ENCODE measurements at places on chromosomes 13 and 19.

DNA sequence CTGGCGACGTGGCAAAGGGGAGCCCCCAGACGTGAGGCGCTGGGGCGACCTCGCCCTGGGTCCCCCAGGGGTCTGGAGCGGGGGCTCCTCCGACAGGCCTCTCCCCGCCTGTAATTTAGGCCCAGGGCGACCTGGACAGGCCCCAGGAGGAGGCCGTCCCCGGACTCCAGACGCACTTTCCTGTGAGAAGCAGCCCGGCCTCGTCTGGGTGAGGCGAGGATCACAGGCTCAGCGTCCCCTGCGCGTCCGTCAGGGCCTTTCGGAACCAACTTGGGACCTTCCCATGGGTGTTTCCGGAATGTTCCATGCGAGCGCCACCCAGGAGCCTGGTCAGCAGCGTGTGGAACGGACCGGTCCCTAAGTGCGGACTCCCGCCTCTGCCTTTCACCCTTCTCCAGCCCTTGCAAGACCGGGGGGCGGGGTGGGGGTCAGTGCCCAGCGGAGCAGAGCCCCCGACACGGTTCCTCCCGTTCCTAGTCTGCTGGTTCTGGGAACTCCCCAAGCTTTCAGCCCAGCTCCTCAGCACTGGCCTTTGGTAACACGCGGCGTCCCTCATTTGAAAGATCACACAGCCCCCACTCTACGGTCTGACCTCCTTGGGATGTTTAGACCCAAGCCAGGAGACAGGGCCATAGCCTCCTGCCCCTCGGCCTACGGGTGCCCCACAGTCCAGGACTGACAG is 1.1 kb upstream of the GRTP1 start:
- DNase-seq = no peak

- no peak for DNase-seq
Measured at GRCh38 chr13:39379118-39379517, 223.9 kb downstream of the LHFPL6 start.

DNA sequence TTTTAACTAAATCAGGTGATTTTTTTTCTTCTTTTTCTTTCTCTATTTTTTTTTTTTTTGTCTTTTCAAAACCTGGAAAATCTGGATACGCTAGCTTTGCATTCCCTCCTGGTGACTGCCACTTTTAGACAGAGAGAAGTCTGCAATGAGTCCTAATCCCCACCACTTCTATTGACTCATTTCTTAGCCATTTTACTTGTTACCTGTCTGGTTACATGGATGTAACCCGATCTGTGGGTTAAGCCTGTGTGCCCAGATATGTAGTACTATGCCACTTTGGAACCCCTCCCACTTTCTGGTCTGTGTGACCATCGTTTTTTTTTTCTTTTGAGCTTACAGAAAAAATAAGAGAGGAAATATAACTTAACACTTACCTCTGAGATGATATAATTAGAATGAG is 817.8 kb upstream of the PCDH9 start:
- no peak for DNase-seq

- peak; percentile 67 for DNase-seq
Measured at GRCh38 chr19:12792051-12792852, 966 bp downstream of the JUNB start.

- DNase-seq = no peak
Measured at GRCh38 chr19:5966215-5966614, 11.7 kb downstream of the RANBP3 start.

- peak; percentile 7 for DNase-seq
Measured at GRCh38 chr13:101941095-101941783, 460.6 kb downstream of the FGF14 start.

GRCh38 chr19:9014803-9015202 is 4.6 kb upstream of the MUC16 start:
- DNase-seq = no peak

DNA sequence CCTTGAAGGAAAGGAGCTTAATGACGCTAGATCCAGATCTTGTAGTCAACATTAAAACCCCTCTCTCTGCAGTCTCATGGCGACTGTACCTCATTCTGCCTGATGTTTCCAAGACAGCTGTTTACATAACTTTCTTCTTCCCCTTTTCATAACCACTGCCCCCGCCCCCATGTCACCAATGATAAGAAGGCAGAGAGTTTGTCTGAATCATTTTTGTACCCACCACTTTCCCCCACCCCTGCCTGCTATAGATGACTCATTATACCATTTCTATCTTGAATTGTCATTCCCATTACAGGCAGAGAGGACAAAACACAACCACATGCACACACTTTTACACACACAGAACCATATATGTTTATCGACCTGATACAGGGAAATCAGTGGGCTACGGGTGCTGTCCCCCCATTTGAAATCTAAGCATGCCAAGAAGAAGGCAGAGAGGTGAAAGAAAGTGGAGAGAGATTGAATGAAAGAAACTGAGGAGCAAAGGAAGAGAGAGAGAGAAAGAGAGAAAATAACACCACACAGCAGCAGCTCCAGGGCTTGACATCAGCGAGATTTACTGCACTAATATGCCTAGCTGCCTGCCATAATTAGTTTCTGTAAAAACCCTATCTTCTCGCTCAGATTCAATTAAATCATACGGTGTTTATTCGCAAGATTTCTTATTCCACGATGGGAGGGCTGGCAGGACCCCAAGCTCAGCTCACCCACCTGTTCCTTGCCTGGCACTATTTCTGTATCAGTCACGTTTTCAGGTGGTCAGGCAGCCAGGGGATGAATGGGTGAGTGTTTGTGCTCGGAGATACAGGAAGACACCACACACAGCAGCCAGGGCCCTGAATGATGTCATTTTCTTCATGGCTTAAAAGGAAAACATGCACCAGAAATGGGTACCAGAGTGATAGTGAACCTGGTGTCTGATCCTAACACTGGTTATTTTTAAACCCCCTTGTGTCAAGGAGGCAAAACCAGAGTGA is 114.3 kb upstream of the SERP2 start:
- DNase-seq = peak; percentile 53

DNA sequence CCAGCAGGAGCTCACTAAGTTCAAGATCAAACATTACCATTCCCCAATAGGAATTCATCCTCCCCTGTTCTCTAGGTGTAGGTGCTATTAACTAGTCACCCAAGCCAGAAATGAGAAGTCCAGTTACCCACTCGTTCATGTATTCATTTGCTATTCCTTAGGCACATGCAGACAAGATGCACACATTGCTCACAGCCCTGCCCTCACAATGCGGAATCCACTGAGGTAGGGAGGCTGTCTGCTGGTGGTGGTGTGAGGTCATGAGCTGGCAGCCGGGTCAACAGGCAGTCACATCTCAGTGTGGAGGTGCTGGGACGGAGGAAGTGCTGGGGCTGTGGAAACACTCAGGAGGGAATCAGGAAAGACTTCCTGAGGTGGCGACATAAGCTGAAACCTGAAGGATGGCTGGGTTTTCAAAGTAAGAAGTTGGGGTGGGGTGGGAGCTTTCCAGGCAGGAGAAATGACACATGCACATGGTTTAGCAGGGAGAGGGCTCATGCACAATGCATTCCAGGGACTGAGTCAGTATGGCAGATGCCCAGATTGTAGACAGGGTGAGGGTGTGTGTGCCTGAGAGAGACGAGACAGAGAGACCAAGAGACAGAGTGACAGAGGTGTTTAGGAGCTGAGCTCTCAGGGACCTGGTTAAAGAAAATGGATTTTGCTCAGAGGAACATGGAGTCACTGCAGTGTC is 117.6 kb downstream of the USP12 start:
- DNase-seq = peak; percentile 91

DNA sequence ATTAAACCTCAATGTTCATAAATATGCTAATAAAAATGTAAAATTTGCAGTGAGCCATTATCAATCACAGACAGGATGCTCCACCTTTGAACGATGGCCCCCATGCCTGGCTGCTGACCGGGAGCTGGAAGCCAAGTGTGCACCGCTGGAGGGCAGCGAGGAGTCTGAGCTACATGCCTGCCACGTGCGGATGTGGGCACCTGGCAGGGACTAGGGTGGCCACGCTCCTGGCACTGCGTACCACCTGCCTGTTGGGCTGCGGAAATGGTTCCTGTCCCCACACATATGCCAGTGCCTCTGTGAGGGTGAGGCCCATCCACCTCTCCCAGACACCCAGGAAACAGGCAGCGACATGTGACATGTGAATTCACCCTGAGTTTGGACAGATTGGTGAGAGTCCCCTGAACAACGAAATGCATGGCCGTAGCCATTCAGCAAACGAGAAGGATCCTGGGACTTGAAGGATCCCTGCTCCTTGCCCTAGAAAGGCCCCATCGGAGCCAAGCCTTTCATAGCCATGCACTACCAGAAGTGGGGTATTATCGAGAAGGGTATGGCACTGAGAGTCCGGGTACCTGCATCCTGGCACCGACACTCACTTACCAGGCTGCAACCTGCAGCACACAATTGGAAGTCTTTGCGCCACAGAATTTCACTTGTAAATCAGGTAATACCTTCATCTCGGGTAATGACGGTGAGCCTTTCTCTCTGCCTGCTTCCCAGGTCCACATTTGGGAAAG is 35.8 kb downstream of the TSHZ3 start:
- DNase-seq = no peak

GRCh38 chr13:23644527-23645138 is 74.4 kb downstream of the TNFRSF19 start:
- no peak for DNase-seq

DNA sequence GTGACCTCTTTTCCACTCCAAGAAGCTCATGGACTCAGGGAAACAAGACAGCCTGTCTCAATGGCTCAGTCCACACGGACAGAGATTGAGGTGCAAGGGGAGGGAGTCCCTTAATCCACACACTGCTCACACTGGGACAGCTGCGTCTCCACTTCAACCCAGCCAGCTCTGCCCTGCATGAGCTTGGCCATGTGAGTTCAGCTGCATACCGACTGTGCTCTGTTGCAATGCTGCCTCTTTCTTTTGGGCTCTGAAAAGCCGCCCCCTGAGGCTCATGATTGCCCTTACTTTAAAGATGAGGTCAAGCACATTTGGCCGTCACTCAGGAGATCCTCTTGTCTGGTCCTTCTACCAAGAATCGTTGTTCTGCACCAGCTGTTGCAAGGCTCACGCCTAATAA is 64.8 kb upstream of the KCTD15 start:
- DNase-seq = no peak

GRCh38 chr13:113630296-113630695 is 27.7 kb downstream of the ATP4B start:
- DNase-seq = no peak

GRCh38 chr19:3275583-3276340 is 51.3 kb downstream of the CELF5 start:
- peak; percentile 86 for DNase-seq

- DNase-seq = no peak
Measured at GRCh38 chr19:35904311-35905068, 2.2 kb downstream of the HCST start.

DNA sequence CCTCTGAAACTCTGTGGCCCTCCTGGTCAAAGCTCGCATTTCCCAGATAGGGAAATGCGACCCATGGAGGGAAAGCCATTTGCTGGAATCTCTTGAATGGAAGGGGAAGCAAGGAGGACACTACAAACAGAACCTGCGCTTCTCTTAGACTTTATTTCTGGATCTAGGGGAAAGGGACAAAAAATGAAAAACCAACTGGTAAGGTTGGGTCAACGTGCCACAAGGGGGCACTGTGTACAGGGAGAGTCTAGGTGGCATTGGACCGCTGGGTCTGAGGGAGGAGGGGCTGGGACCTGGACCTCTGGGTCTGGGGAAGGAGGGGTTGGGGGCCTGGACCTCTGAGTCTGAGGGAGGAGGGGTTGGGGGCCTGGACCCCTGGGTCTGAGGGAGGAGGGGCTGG is 5.0 kb downstream of the KLK4 start:
- peak; percentile 6 for DNase-seq

- no peak for DNase-seq
Measured at GRCh38 chr19:39498798-39499642, at the start of gene DLL3. Gene DLL3 (plus strand): TSS chr19:39498947. CDS start chr19:39498975, 28 bp downstream.

DNA sequence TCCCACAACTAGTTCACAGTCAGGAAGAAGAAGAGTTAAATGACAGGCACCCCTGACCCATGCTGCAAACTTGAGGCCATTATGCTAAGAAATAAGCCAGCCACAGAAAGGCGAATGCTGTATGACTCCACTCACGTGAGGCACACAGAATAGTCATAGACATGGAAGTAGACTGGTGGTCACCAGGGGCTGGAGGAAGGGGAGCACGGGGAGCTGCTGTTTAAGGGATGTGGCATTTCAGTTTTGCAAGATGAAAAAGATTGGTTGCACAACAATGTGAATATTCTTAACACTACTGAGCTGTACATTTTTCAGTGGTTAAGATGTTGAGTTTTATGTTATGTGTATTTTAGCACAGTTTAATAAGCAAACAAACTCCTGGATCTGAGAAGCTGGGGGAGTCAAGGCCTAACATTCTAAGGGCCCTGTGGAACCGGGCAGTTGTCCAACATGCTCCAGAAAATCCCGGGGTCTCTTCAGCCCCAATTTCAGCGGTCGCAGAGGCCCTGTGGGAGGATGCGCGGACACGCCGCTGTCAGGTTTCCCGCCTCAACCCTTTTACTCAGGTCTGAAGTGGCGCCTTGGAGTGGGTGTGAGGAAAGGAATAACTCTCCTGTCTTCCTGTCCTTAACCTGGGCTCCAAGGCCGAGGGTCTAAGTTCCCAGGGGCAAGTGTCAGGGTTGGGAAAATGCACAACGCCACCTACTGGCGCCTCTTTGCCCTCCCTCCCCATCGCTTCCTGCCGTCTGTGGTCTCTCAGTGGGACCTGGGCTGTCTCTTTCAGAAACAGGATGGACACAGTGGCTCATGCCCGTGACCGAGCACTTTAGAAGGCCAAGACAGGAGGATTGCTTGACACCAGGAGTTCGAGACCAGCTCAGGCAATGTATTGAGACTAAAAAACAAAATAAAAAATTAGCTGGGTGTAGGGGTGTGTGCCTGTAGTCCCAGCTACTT is 4.4 kb upstream of the TMEM272 start:
- peak; percentile 56 for DNase-seq

- DNase-seq = no peak
Measured at GRCh38 chr19:54551950-54552912, 21.4 kb upstream of the LILRA2 start.

GRCh38 chr19:30522341-30522740 is 150.2 kb downstream of the ZNF536 start:
- DNase-seq = no peak

DNA sequence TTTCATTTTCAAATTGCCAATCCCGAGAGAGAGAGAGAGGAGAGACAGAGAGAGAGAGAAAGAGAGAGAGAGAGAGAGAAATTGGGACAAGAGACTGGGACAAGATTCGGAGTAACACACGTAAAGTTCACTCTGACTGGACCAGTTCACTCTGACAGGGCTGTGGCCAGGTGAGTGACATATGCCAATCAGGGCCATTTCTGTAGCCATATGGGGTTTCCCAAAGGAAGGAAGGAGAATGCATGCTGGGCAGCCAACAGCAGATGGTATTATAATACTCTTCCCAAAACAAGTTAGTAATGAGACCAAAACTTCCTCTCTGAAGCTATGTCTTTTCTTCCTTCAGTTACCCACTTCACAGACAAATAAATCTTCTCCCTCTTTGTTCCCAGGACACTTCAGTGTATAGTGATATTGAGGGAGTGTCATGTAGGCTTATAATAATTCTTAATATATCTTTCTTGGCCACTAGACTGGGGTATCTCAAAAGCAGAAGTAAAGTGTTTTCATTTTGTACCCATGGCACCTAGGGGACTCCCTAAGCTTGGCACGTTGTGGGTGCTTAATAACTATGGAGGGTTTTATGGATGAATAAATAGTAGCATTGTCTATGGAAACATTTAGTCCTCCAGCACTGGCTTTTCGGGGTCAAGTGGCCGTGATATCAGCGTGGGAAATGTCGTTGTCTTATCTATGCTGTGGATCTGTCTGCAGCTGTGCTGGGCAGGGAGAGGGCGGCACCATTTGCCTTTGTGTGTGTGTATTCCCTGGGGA is 51.6 kb downstream of the SERP2 start:
- DNase-seq = no peak
